Lower leg skin (tissue), 4 donors: ENCODE measurements at places on chromosomes 3 and 15.

DNA sequence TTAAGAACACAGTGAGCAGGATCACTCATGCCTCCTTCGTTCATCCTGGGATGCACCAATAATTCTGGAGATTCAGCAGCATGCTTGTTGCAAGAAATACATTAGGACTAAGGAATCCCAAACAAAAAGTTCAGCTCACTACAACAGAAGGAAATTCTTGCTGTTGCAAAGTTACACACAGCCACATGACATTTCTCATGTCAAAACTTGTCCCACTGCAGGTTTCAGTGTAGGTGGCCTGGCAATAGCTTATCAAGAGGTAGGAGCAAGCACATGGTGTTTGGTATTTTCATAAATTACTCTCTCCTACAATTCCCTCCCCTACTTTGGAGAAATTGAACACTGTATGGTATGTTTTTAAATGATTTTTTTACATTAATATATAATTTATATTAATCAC is 399.6 kb upstream of the EPHA3 start:
- no peak for DNase-seq

DNA sequence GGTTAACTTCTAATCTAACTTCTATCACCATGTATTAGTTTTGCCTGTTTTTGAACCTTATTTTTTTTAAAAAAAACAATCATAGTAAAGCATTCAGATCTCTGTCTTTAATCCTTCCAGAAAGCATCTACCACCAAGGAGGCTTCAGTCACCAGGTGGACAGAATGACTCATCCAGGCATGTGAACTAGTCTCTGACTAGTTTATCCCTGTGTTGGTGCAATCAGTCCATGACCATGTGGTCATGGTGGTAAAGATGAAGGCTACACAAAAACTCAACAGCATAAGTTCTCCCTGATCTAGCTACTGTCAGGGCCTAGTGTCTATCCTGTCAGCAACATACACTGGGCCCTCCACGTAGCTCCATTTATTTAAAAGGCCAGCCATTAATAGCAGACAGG is 750.6 kb downstream of the AGBL1 start:
- no peak for DNase-seq

- no peak for DNase-seq
Measured at GRCh38 chr3:113008117-113008516, 17.3 kb downstream of the GTPBP8 start.

- no peak for DNase-seq
Measured at GRCh38 chr3:22492342-22492741, 710.8 kb upstream of the UBE2E2 start.

DNA sequence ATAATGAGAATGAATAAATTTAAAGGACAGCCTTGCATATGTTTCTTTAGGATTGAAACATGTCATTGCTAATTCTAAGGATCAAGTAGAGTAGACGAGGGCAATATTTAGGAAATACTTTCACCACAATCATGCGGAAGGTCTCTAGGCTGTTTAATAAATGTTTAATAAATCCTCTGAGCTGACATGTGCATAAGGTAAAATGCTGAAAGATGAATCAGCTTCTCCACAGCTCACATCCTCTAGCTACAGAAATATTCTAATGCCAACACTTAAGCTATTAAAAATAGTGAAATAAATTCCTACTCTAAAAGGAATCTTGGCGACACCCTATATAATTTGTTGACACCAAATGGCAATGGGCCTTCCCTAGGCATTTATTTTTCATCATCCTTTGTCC is 407.3 kb downstream of the TBL1XR1 start:
- no peak for DNase-seq

DNA sequence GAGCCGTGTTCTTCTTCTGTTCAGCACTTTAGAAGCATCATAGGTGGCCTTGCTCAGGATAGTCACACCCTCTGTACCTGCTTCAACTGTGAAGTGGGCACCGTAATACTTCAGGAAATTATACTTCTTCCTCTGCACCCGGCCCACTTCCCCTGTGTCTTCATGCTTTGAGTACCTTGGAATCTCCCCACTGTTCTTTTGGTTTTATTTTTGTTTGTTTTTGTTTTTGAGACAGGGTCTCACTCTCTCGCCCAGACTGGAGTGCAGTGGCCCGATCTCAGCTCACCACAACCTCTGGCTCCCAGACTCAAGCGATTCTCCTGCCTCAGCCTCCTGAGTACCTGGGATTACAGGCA is 1.7 kb downstream of the P2RY14 start:
- no peak for DNase-seq
